ENCODE measurements at places on chromosomes 2 and 18.

- DNase-seq, result no peak
These were observed 263.6 kb downstream of the AFF3 start for GRCh38 chr2:99878581-99879350.

DNA sequence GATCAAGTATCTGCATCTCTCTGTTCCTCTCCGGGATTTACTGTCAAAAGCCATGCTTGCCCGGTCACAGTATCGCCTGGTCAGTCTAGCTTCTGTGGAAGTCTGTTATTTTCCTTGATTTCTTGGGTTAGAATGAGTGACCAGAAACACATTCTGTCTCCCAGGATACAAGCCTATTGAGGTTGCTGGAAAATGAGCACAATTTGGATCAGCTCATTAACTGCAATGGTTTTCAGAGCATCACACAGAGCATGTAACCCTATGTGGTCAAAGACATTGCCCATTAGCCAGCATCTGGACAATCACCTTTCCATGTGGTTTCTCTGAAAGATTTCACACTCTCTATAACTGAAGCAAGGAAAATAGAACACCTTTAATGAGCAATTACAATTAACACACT lies 124.2 kb upstream of the FAM98A start:
- DNase-seq, result no peak

DNA sequence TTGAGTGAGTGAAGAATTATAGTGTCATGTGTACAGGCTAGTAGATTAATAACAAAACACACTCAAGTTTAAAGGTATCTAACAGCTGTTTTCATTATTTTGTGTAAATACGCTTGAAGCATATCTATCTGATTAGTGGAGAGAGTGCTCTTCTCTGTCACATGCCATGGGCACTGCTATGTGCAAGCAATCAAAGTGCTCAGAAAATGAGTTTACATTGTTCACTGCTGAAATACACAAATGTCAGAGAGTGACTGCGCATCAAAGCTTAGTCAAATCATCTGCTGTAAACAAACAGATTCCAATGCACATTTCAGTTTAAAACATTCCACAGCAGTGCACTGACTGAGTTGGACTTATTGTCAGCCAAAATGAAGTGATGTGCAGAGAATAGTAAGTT lies 423.4 kb downstream of the ZEB2 start:
- DNase-seq, result no peak

- DNase-seq, result no peak
These were observed 48.1 kb downstream of the ACOXL start for GRCh38 chr2:110780461-110780860.

GRCh38 chr2:9738062-9738461 lies 105.2 kb upstream of the TAF1B start:
- no peak for DNase-seq

DNA sequence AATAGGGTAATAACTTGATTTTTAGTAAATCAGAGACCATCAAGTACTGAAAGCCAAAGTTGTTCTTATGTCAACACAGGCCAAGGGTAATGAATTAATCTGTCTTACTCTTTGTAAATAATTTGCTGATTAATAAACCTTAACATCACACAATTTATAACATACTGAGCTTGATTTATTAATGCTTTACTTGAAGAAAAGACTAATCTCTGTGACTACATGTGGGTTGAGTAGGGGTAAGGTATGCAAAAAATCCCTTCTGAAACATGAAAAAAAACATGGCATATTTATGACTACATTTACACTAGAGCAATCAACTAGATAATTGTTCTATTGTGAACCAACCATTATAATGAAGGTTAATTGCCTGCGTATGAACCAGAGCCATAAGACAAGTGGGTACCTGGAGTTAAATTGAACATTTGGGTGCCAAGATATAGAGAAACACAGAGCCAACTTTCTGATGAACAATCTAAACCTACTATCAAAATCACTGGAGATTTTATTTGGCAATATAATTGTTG lies 67.7 kb upstream of the GRB14 start:
- DNase-seq, result no peak

GRCh38 chr18:75223687-75224347 lies 13.2 kb downstream of the TSHZ1 start:
- DNase-seq, result no peak

GRCh38 chr2:232983669-232984140 lies 29.4 kb downstream of the NGEF start:
- no peak for DNase-seq

GRCh38 chr2:57877811-57878170 lies 168.8 kb upstream of the VRK2 start:
- no peak for DNase-seq

DNA sequence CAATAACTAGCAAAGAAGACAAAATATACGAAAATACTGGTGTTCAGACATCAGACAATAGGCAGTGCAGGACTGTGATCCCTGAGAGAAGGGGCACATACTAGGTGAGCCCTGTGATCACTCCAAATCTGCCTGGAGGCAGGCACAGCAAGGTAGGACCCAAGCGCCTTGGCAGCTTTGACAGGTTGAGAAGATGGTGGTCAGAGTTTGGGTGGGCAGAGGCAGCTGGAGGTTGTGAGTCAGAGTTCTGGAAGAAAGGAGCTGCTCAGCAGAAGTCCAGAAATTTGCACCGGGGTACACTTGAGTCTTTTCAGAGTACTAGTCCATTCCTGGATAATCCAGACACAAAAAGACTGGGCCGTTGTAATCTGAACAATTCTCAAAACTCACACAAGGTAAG lies 14.0 kb downstream of the KIF1A start:
- DNase-seq, result no peak

- DNase-seq, result no peak
These were observed 5.6 kb upstream of the OSR1 start for GRCh38 chr2:19364014-19364413.

GRCh38 chr18:37471637-37472036 lies 94.0 kb downstream of the CELF4 start:
- no peak for DNase-seq

GRCh38 chr2:69376403-69376802 lies 10.6 kb downstream of the GFPT1 start:
- DNase-seq, result no peak

GRCh38 chr2:29072971-29073725 lies 1.2 kb downstream of the PCARE start:
- no peak for DNase-seq

DNA sequence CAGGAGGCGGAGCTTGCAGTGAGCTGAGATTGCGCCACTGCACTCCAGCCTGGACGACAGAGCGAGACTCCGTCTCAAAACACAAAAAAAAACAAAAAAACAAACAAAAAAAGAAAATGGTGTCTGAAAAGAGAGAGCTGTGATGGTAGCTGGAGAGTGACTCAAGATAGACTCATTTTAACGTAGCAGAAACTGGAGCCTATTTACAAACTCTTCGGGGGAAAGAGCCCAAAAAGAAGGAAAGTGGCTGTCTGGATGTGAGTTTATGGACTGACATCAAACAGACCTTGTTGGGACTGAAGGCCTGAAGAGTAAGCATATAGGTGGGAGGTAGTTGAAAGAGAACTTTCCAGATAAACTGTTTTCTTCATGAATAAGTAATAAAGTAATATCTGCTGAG lies 51.8 kb downstream of the LIMS1 start:
- no peak for DNase-seq

- no peak for DNase-seq
These were observed 201.8 kb upstream of the FN1 start for GRCh38 chr2:215637651-215638050.
